WTC11 (cell line): ENCODE measurements at places on chromosomes 1 and 21.

DNA sequence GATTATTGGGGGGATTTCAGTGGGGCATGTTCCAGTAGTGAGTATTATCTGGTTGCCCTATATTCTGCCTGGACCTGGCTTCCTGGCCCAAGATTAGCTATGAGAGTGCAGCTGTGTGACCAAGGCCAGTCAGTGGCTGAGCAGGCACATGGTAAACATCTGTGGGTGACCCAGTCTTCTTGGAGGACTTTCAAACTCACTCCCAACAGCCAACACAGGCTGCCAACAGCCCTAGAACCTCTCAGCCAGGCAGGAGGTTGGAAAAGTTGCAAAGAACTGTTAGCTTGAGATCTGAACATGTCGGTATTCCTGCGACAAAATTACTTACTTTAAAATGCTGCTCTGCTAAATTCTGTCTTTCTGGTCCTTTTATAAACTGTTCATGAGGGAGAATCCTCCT is 192.4 kb downstream of the TGFBR3 start:
- DNase-seq: no peak

DNA sequence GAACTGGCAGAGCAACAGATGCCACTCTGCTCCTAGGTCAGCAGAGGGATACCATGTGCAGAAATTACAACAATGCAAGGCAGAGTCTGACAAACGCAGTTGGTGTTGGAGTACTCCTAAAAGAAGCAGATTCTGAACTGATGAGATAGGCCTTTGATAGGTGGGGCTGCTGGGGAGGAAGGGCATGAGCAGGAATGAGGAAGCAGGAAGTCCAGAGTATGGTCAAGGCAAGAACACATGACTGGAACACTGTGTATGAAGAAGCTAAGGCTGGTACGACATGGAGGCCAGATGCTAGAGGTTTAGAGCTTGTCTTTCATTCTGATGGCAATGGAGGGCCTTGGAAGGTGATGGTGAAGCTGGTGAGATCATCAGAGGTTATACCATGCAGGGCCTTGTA is 11.5 kb upstream of the THRAP3 start:
- DNase-seq: no peak

GRCh38 chr1:86616433-86616832 is 69.6 kb downstream of the CLCA4 start:
- DNase-seq: no peak

DNA sequence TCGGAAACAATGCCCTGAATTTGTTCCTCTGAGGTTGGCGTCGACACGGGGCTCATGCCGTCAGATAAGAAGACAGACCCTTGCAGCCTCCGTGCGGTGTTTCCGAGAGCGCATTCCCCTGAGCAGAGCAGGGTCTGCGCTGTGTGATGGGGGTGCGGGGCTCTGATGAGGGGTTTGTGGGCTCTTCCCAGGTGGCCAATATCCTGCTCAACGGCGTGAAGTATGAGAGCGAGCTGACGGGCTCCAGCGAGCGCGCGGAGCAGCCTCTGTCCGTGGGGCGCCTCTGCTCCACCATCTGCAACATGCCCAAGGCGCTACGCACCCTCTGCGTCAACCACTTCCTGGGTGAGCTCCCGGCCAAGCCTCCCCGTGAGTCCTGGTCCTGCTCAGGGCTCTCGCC is 17.3 kb downstream of the SLC45A1 start:
- no peak for DNase-seq

DNA sequence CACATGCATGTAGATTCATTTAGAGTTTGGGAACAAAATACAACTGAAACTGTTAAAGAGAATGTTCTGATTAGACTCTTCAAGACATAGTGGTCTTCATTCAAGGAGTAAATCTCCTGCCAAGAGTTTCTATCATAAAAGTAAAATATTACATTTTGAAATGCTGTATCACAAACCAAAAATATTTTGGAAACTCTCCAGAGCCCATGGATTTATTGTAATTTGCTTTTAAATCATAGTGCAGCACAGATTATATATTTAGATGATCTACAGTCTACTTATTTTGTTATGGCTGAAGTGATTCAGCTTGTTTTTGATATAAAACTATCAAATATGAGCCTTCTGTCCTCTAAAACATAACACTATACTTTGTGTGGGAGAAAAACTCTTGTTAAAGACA is 105.3 kb downstream of the DISP1 start:
- DNase-seq: no peak

- DNase-seq: no peak
Observed at GRCh38 chr1:237751090-237751489, 139.6 kb downstream of the ZP4 start.

DNA sequence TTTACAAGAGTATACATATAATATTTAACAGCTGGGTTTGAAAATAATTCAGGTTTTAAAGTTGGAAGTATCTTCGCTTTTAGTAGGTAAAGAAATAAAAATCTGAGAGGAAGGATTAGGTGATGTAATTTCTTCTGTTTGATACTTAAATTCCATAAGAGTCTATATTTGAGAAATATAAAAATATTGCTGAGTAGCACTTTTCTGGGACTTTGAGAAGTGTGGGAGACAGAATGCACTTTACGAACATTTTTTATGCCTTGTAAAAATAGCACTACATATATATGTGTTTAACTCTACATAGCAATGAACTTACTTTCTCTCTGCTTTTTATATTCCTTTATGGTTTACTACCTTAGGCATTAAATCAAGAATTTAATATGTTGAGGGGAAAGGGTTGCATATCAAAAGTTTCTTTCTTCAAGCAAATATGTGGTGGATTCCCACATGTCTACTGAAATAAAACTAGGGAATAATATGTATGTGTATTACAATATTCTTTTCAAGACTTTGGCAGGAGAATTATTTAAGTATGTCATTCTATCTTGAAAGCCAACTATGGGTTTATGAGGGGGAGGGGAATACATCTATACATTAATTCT is 266.7 kb upstream of the ADAMTS5 start:
- DNase-seq: no peak

GRCh38 chr1:77833521-77834100 is 54.2 kb downstream of the MIGA1 start:
- DNase-seq: no peak

- no peak for DNase-seq
Observed at GRCh38 chr1:37410105-37410504, 64.3 kb upstream of the ZC3H12A start.

DNA sequence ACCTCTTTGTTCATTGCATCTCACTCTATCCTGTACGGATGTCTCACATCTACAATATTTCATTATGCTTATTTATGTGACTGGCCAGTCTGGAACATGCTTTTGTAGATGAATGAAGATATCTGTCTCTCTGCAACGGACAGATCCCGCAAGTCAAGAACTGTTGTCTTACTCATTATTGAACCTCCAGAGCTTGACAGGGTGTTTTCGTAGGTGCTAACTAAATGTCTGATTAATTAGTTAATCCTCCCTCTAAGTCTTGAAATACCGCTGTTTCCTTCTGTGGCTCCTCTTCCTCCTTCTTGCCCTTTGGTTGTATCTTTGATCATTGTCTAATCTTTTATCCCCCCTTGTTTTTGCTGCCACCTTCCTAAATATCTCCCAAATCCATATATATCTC is 3.2 kb upstream of the C1orf162 start:
- DNase-seq: no peak

DNA sequence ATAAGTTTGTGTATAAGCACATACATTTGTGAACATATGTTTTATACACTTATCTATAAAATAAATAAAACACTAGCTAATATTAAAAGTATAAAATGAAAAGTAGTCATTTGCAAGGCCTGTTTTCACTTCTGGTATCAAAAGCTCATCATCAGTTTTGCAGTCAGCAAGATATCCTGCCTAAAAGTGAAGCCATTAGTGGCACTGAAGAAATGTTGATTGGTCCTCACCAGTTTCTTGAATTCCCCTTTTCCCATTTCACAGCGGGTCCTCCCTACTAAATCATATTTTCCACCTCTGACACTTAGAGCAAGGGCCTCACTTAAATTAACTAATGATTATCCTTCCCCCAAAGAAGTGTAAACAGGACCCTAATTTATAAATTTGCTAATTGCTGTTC is 6.7 kb downstream of the TBX15 start:
- no peak for DNase-seq
